ENCODE measurements at places on chromosomes 5 and 9.

GRCh38 chr5:540071-540905 lies 16.0 kb upstream of the SLC9A3 start:
- no peak for DNase-seq

DNA sequence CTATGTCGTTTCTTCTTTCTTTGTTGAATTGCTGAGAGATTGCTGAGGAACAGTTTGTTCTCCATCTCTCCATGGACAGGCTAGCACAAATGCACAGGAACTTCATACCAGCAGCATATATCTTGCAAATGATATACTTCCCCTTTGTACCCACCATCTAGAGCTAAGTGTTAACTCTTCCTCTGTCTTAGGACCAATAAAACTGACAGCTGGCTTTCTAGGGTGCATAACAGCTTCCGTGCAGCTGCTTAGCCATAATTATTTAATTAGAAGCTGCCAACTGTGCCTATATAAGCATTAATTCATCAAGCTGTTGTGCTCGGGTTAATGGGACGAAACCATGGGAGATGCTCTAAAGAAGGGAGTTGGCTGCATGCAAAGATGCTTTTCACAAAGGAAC lies 38.7 kb downstream of the KCTD16 start:
- no peak for DNase-seq

DNA sequence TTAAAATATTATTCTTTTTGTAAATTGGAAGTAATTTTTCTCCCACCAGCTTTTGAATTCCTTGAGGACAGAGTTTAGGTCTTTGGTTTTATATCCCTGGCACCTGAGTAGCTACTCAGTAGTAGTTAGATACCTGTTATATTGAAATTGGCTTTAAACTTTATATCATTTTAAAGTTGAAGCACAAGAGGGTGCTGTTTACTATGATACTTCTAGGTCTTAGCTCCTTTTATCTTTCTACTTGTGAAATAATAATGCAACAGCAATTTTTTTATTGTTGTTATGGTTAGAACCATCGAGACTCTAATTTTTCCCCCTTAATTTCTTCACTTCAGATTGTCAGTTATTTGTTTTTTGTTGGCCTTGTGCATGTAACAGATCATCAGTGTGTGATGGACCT lies 46.3 kb downstream of the AP3S1 start:
- no peak for DNase-seq

DNA sequence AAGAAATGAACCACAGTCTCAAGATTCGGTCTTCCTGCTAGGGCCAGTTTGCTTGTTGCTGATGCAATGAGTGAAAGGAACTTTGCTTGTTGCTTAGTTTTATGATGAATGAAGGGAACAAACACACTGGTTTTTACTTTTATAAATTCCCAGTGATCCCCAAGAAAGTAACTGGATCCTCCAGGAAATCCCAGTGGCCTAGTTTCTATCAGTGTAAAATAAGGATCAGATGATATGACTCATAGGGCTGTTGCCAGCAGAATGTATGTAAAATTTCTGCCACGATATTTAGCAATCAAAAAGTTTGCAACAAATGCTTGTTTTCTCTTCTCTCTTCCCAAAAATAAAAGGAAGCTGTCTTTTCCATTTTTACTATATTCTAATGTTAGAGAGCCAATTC lies 160.1 kb upstream of the CDKN2B start:
- DNase-seq: no peak
